ENCODE measurements at places on chromosomes 4 and X.
A peak's percentile ranks its signal among the peaks of the same experiment; 100 is the strongest.

- no peak for DNase-seq
Observed at GRCh38 chr4:182369211-182369610, 126.0 kb downstream of the TENM3 start.

- DNase-seq = no peak
Observed at GRCh38 chr4:37453999-37454800, 209.7 kb downstream of the NWD2 start.

DNA sequence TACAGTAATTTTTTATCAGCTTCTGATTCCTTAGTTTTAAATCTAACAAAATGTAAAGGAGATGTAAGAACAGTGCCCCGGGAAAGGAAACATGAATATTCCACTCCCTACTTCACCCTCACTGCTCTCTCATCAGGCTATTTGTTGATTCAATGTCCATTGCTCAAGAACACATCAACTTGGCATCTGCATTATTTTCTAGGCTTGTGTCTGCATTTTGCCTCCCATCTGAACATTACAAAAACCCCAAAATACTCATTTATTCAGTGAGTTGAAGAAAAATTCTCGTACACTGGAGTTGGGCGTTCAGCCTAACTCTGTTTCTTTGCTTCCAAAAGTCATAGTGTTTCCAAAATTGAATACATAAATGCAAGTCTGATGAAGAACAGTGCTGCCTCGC, 25.6 kb downstream of the ARHGAP6 start:
- DNase-seq = no peak

GRCh38 chr4:152850377-152850776, 70.6 kb downstream of the ARFIP1 start:
- DNase-seq = no peak

- no peak for DNase-seq
Observed at GRCh38 chrX:16914058-16914457, 32.4 kb upstream of the REPS2 start.

DNA sequence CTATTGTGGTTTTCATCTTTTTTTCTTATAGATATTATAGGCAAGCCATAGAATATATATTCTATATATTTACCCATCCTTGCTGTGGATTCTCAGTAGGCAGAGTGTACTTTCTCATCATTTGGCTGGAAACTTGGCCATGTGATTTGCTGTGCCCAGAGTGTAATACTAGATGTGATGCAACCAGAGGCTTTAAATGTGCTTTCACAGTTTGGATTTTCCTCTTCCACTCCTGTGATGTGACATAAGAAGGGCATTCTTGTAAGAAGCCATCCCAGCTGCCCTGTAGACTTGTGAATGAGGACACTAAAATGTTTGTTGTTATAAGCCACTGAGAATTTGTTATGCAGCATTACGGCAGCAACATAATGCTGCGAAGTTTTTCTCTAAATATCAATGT, 10.4 kb upstream of the HPGDS start:
- DNase-seq = no peak

- DNase-seq = peak; percentile 87
Observed at GRCh38 chr4:13654162-13654797, 26.8 kb upstream of the BOD1L1 start.

DNA sequence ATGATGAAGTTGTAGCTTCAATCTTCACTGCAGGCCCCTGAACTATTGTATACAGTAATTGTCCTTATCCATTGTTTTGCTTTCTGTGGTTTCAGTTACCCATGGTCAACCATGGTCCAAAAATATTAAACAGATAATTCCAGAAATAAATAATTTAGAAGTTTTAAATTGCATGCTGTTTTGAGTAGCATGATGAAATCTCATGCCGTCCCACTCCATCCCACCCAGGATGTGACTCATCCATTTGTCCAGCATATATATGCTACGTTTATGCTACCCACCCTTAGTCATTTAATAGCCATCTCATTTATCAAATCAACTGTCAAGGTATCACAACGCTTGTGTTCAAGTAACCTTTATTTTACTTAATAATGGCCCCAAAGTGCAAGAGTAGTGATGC, 34.5 kb downstream of the IQCM start:
- no peak for DNase-seq

DNA sequence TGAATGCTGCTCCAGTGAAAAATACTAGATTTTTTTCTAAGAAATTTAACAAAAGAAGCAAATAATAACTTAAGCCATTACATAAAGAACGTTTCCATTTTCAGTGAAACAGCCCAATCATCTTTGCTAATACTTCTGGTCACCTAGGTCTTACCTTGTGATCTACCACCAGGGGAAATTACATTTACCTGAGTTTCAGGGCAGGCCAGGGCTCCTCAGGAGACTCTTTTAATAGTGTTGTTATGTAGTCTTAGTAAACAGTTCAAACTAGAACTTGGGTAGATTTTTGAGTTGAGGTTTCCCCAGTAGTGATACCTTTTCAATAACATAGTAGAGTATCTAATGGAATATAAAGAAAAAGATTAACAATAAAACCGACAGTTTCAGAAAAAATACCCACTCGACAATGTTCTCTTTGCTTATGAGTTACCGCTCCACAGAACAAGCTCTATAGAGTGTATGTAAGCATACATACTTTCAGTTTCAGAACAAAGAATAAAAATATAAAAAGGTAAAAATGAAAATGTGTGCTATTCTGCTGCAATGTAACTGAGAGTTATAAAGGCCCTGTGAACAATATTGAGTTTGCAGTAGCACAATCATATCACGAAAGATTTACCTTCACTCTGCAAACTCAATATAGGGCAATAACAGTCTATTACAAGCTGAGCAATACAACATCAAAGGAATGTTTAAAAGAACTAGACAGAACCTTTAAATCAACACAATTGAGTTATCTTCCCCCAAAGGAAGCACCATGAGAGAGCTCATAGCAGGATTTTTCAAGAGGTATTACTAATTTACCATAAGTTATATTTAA, 165.8 kb downstream of the ATOH1 start:
- no peak for DNase-seq

All from ecto neural progenitor cell (in vitro differentiated cells).